Progenitor cell of endocrine pancreas (in vitro differentiated cells): ENCODE measurements at places on chromosomes 7 and 10. TPM values are rescaled to one million over a fixed set of nuclear protein-coding genes. Genes with fewer than 3 reads are reported as not detected.

Gene IQCE
- total RNA-seq: 32.5 and 33.5 TPM in 2 replicates

Gene AKR1D1
- 3.4 and 5.4 TPM in 2 replicates for total RNA-seq

Gene NAT16
- total RNA-seq: not detected in 2 replicates

Gene HECTD2
- total RNA-seq: 28.6 and 33.1 TPM in 2 replicates

Gene CD36
- total RNA-seq: 7.2 and 7.7 TPM in 2 replicates

Gene HOXA6
- total RNA-seq: 0.38 TPM in 1 of 2 replicates, not detected in the other

Gene PVRIG
- total RNA-seq: not detected in 2 replicates

DNA sequence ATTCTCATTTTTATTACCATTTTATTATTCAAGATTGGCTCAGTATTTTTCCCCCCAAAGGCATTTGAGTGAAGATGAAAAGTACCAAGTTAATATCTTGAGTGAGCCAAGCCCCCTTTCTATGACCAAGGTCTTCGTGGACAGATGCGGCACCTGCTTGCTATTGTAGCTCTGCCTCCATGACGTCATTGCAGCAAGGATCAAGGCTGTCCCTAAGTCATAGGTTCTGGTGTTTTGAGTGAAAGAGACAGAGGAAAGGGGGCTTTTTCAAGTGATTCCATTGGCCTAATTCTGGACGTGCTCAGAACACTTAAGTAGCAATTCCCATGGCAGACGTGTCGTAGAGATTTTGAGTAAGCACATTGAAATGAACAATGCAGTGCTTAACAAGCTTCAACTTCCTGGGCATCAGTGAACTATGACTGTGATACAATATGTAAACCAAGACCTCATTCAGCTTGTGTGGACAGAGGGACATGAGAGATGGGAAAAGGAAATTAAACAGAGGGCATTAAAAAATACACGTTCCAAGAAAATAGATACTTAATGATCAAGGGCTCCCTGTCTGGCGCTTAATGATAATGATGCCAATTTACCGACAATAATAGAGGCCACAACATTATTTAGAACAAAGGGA, 248.7 kb upstream of the NPVF start:
- no peak for DNase-seq

DNA sequence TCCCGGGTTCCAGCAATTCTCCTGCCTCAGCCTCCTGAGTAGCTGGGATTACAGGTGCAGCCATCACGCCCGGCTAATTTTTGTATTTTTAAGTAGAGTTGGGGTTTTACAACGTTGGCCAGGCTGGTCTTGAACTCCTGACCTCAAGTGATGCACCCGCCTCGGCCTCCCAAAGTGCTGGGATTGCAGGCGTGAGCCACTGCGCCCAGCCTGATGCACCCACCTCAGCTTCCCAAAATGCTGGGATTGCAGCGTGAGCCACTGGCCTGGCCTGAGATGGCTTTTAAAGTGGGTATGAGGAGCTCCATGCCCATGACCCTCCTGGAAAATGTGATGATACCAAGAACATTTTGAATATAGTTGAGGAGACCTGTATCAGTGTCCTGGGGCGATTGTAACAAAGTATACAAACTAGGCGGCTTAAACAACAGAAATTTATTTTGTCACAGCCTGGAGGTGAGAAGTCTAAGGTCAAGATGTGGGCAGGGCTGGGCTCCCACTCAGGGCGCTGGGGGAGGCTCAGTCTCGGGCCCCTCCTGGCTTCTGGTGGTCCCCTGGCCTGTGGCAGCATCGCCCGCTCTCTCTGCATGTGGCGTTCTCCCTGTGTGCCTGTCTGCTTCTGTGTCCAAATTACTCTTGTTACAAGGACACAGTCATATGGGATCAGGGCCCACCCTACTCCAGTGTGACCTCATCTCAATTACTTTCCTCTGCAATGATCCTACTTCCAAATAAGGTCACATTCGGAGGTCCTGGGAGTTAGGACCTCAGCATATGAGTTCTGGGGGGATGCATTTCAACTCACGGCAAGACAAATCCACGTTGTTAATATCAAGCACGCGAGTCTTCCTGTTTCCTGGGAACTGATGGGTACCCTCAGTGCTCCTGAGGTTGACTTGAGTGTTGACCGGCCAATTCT, 108.8 kb downstream of the ACTR3B start:
- no peak for DNase-seq

GRCh38 chr7:12067156-12067831, 143.8 kb upstream of the TMEM106B start:
- peak; percentile 33 for DNase-seq

DNA sequence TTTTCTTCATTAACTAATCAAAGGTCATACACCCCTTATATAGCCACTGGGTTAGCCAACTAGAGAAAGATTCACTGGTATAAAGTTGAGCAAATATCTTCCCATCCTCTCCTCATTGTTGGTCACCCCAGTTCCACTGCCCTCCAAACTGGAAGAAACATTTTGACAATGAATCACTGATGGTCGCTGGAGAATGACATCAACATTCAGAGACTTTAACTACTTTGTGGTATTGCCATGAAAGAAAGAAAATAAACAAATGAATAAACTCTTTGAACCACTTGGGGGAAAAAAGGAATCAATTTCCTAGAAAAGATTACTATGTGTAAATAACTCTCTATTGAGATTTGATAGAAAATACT, 23.4 kb downstream of the HYCC1 start:
- no peak for DNase-seq

GRCh38 chr7:16421333-16422102, at the start of gene CRPPA:
CRPPA (minus strand) TSS chr7:16421538; CDS start chr7:16421322, 216 bp downstream.
- DNase-seq: peak; percentile 41

- no peak for DNase-seq
Observed at GRCh38 chr10:50416181-50416824, 165.0 kb upstream of the ASAH2 start.

- no peak for DNase-seq
Observed at GRCh38 chr7:1703441-1703840, 33.4 kb downstream of the ELFN1 start.

DNA sequence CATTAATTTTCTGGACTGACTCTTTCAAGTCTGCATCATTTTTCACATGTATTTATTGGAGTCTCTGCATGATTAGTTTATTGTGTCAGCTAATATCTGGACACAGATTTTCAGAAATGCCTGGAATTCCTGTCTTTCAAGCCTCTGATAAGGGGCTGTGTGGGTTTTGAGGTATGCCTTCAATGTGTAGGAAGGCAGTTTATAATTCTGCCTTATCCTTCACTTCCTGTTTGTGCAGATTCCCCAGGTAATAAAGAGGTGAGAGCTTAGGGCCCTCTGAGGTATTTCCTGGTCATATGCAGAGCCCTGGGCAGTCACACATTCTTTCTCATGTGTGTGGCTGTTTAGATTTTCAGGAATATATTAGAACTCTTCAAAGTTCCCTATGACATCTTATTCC, 79.4 kb upstream of the PRKCQ start:
- no peak for DNase-seq

DNA sequence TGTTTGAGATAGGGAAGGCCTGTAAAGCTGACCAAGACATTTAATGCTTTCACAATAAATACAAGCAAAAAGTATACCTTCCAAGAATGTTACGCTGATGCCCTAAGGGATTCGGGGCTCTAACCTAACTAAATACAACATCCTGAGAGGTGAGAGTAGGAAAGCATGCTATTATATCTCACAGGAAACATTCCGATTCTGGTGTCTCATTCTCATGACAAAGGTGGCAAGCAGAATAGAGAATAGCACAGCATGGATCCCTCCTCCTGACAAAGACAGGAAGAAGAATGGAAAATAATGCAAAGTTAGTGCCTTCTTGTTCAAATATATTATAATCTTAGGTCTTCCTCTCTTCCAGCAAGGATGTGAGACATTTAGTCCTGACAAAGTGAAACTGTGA, 504.3 kb downstream of the TFEC start:
- DNase-seq: no peak

- DNase-seq: no peak
Observed at GRCh38 chr7:56081626-56082340, 11.0 kb downstream of the PHKG1 start.

GRCh38 chr7:25496476-25497368, 268.4 kb upstream of the NPVF start:
- DNase-seq: no peak

GRCh38 chr7:135459076-135459475, 50.8 kb downstream of the CNOT4 start:
- no peak for DNase-seq

DNA sequence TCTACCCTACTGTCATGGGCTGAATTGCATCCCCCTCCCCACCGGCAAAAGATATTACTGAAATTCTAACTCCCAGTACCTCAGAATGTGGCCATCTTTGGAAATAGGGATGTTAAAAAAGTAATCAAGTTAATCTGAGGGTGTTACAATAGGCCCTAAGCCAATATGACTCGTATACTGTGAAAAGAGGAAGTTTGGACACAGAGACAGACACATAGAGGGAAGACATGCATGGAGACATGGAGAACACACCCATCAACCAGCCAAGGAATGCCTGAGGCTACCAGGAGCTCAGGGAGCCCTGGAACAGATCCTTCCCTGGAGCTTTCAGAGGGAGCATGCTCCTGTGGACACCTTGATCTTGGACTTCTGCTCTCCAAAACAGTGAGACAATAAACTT, 138.2 kb upstream of the ADO start:
- DNase-seq: no peak

DNA sequence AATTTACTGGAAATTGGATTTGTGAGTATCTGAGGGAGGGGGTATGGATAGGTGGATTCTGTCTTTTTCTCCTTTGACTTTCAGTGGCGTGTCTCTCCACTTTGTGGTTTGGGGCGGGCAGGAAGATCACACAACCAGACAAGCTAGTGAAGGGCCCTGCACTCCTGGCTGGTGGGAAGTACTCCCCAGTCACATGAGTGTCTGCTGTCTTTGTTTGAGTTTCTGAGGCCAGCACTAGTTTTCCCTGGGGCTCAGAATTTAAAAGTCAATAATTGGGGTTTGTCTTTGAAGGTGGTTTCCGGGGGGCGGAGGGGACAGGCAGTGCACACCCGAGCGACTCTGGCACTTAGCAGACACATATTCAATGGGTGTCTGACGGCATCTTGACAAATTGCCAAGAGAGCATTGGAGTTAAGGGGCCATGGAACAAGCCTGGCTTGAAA, 120.1 kb downstream of the WDFY4 start:
- DNase-seq: no peak

DNA sequence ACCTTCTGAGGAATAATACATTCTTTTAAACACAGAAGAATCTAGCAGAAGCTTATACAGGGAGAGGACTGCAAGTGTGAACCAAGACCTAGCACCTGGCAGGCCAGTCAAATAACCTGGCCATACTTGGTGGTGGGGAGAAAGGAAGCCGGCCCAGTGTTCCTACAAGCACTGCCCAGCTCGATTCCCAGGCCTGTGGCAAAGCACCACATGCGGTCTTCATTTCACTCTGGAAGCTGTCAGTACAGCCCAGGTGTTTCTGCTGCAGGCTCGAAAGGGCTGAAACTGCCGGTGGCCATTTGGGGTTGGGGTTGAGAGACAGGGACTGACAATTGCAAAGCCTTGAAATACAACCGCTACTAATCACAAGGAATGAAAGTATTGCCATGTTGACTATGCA, 50.8 kb upstream of the EGFR start:
- DNase-seq: no peak

DNA sequence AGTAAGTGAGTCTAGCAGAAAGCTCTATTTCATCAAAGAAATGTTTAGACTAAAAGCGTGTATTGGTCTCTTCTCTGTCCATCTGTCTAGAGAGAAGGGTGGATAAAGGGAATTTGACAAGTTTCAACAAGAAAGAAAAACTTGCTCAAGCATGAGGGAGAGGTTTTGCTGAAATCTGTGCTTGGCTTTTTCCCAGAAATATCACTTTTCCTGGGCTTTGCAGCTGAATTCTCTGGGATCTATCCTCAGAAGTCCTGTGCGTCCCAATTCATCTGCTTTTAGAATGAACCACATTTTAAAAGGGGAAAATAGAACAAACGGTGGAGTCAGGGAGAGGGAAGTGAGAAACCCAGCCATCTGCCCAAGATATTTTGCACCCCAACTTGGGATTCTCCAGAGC, 59.6 kb upstream of the CELF2 start:
- DNase-seq: no peak

GRCh38 chr7:71227126-71227525, 95.2 kb downstream of the GALNT17 start:
- DNase-seq: no peak

- no peak for DNase-seq
Observed at GRCh38 chr10:38209332-38209731, 115.2 kb downstream of the ZNF37A start.
